ENCODE measurements at places on chromosomes 12 and 14.

DNA sequence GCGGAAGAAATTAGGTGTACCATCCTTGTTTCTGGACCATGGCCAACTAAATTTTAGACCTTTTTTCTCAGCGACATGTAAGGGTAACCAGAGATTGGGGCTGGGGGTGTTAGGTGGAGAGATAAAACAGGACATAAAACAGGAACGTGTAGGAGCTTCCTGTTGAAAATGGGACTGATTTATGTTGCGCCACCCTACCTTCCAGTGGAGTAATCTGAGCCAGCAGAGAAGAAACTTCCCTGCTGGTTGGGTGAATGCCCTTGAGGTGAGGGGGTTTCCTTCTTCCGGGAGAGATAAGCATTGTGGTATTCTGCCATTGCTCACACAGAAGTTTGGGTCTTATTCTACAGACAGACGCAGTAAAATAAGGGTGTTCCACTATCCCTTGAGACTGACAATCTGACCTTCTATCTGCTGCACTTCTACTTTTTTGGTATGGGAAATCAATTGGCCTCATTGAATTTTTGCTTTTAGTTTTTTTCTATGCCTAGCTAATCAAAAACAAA is 417.6 kb downstream of the PCNX1 start:
- DNase-seq, result no peak

DNA sequence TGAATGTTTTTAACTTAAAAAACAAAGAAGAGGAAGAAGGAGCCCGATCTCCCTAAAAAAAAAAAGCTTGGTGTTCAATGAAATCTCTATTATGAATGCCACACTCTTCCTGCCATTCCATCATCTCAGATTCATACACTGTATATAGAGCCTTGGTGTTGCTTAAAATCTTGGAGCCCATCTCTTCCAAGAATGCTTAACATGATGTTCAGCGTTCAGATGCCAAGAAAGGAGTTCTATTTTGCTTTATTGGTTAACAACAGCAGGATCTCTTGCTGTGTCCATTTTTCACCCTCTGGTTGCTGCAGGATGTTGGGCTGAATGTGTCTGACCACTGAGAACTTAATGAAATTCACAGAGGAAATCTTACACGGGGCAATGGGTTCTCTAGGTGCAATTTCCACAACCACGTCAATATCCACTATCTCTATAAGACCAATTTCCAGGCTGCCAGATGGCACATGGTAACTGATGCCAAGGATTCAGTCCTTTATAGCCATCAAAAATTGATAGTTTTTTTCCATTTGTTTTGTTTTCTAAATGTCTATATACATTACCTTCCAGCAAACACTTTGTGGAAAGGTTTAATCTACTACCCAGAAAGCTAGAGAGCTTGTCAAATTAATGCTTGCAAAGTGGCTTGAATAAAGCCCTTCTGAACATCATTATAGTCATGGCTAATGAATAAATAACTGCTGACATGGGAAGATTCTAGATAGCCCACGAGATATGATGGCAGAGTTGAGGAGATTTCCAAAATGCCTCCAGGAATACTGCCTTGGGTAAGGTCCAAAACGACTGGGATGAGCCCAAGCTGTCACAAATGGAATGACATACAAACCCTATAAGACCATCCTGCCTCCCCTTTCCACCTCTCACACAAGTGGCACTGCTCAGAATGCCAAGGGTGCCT is 26.5 kb downstream of the RERG start:
- no peak for DNase-seq

- DNase-seq, result no peak
Observed at GRCh38 chr12:76623931-76624330, 64.4 kb upstream of the OSBPL8 start.

- no peak for DNase-seq
Observed at GRCh38 chr12:65787056-65787865, 37.0 kb upstream of the HMGA2 start.

GRCh38 chr12:812950-813349 is 60.6 kb downstream of the WNK1 start:
- DNase-seq, result no peak

DNA sequence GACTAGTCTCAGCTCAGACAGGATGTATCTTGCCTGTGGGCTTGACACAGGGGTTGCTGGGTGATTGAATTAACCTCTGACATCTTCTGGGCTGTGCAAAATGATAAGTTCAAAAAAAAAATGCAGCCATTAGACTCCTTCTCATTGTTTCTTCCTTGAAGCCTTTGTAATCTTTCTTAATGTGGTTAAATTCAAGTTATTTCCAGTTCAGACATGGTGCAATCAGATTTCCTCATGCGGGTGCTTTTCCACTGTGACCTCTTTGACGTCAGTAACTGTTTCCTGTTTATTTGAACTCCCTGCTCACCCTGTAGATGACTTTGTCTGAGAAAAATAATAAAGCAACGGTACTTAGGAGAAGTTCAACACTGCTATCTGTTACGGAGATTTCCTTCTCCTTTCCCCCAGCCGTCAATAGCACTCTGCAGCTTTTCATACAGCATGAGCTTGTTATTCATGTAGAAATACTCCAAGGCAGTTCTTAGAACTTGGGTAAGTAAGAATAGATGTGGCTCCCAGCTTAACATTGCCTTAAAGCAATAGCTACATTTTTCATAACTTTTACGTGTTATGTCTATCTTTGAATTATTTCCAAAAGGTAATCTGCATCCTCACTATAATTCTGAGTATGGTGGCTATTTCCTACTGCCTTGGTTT is 155.5 kb downstream of the PRKCH start:
- peak; percentile 13 for DNase-seq

DNA sequence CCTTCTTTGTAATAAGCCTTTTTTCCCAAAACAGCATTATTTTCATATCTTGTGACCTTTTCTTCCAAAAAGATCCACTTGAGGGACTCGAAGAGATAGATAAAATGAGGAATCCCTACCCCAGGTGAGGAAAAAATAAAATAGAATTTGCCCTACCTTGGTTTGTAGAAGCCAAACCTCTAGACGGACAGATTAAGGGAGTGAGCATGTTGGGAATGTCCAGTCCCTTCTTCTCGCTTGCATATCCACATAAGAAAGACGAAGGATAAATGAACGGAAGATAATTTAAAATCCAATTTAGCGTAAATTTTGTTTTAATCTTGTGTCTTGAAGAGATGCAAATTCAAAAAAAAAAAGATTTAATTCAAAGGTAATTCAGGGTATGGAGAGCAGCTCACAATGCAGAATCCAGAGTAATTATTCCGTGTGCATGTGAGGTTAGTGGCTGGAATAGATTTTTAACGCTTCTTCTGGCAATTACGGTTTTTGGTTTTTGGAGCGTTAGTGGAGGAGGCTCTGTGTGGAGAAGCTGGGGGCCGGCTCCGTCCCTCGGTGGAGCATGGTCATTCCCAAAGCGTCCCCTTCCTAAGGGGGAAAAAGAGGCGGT is 1.5 kb downstream of the GRIN2B start:
- DNase-seq, result no peak

DNA sequence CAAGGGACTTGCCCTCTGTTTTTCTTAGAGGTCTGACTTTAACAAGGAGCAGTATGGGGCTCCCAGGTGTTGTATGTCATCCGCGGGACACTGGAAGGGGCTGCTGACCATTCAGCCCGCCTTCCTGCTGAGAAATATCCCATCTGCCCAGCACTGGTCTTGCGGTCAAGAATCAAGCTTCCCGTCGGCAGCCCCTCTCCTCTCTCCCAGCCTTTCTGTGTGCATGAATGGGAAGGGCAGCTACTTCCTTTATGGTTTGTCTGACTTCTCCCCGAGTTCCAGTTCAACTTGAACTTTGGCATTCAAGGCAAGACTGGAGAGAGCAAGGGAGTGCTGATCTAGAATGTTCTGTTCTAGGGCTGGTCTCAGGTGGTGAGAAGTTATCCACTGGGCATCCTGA is 51.5 kb downstream of the PSMA6 start:
- DNase-seq, result no peak

DNA sequence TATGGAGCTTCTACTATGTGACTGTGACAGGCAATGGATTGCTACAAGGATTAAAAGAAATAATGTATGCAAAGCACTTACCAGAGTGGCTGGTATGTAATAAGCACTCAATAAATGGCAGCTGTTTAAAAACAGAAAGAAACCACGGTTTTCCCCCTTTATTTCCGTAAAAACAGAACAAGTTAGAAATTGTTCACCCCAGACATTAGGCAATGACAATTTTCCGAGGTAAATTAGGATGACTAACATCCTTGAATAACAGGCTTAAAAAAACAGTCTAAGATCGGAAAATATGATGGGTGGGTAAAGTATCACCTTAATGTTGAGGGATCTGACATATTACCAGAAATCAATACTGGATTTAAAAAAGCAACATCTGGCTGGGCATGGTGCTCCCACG is 20.9 kb upstream of the CNIH1 start:
- no peak for DNase-seq

DNA sequence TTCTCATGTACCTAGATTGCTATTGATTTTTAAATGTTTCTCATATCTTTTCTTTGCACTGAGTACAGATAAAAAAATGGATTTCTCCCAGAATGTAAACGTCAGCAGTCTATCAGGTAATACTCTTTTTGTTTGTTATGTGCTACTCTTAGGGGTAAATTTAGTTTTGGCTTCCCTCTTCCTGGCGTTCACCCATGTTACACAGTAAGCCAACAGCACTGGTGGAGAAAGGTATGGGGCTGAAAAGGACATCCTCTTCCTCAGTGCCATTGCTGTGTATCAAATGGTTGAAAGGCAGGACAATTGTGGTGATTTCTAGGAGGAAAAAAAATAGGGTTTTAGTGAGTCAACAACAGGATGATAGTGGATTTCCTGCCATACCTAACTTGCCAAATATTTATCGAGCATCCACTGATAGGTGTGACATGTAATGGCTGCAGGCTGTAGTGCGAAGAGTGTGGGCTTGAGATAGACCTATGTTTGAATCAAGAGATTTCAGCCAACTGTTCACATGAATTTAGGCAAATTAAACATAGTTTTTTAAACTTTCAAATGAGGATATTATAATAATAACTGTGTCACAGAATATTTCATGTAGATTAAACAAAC is 7.5 kb downstream of the KLRF2 start:
- no peak for DNase-seq

- no peak for DNase-seq
Observed at GRCh38 chr12:68406134-68406576, 74.0 kb upstream of the MDM1 start.

DNA sequence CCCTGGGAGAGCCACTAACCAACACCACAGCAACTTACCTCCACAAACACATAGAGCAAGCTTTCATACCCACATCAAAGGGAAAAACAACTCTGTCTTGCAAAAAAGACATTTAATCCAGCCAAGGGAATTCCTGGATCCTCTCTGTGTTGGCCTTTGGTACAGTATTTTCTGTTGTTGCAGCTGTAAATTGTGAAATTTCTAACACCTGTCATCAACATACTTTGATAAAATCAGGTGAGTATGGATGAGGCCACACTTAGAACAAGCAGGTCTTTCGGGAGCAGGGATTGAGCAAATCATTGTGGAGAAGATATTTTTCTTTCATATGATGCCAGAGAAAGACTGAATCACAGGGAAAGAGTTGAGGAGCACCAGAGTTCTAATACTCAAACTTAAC is 89.3 kb downstream of the SPTSSA start:
- DNase-seq, result no peak

DNA sequence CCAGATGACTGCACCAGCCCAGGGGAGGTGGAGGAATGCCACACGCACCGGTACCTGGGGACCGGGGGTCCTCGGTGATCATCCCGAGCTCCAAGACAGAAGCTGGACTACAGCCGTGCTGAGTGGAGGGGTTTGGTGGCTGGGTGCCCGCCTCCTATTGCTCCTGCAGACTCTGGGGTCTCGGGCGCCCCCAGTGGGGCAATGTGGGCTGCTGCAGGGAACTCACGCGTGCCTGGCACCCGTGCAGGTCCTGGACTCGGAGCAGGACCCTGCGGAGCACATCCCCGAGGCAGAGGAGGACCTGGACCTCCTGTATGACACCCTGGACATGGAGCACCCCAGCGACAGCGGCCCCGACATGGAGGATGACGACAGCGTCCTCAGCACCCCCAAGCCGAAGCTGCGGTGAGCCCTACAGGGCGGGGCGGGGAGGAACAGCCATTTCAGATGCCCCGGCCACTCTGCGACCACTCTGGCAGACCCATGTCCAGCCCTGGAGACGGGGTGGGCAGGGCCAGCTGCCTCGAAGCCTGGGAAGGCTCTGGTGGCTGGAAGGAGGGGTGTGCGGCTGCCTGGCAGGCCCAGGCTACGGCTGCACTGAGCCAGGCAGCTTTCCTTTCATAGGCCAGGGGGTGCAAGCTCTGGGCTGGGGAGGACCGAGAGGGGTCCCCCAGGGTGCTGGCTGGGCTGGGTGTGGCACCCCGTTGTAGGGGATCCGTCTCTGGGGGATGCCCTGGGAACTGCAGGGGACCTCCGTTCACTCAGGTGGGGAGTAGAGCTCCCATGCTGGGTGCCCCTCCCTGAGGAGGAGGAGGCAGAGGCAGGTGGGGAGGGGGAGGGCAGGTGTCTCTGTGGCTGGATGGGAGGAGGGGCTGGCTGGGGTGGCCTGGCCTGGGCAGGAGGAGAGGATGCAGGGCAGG is 21.6 kb upstream of the TEX22 start:
- no peak for DNase-seq

- DNase-seq, result no peak
Observed at GRCh38 chr12:49292729-49293055, 2.3 kb upstream of the PRPH start.

DNA sequence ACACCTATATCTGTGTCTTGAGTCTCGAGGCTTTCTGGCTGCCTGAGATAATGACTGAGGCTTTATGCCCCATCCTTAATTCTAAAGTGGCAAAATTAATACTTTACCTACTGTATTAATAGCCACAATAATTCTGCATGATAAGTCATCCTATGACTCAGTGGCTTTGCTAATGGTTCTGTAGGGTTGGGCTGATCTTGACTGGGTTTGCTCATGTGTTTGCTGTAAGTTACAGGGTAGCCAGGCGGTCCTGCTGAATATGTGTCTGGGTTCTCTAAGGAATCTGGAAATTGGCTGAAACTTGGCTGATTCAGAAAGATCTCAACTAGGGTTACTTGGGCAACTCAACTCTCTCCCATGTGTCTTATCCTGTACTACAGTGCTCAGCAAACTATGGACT is 21.7 kb downstream of the MGST1 start:
- no peak for DNase-seq

GRCh38 chr14:22386924-22387775 is 201.9 kb downstream of the DAD1 start:
- peak; percentile 66 for DNase-seq

DNA sequence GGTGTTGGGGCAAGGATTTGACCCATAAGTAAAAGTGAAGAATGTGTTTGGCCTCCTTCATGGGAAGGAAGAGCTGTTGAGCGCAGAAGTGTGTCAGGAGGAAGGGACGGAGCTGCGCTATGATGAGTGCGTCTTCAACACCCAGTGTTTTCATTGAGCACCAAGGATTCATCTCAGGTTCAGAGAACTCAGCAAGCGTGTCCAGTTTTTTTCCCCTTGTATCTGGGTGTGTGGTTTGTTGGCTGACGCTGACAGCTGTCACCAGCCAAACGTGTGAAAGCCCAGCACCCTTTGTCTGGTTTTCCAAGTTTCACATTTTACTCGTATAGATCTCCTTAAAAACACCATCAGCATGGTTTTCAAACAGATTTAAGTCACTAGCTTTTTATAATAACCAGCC is 12.3 kb downstream of the EP400 start:
- no peak for DNase-seq

Measured in SW 1271 (cell line).